ENCODE measurements at places on chromosomes 1 and 21.
A peak's percentile ranks its signal among the peaks of the same experiment; 100 is the strongest.

DNA sequence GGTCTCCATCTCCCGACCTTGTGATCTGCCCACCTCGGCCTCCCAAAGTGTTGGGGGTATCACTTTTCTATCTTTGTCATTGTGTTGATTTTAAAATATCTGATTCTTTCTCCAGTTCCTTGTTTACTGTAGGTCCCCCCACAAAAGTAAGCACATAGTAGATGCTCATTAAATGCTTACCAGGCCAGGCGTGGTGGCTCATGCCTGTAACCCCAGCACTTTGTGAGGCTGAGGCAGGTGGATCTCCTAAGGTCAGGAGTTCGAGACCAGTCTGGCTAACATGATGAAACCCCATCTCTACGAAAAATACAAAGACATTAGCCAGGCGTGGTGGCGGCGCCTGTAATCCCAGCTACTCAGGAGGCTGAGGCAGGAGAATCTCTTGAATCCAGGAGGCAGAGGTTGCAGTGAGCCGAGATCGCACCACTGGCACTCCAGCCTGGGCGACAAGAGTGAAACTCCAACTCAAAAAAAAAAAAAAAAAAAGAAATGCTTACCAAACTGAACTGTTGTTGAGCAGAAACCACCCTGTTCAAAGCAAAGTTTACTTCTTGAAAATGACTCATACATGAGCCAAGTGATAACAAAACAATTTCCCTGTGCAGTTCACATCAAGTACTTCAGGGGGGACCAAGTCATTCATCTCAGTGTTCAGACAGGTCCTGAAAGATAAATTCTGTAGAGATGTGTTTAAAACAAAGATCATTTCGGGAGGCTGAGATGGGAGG is 24.3 kb upstream of the NID1 start:
- no peak for DNase-seq

DNA sequence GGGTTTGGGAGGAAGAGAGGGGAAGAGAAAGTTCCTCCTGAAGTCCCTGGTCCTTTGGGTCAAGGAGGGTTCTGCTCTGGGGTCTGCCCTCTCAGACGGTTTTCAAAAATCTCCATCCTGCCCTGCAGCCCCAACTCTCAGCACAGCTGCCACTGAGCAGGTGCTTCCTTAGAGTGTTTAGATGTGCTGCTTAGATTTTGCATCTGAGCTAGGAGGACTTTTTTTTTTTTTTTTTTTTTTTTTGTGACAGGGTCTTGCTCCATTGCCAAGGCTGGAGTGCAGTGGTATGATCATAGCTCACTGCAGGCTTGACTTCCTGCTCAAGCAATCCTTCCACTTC is 324.9 kb upstream of the POU3F1 start:
- DNase-seq, result no peak

DNA sequence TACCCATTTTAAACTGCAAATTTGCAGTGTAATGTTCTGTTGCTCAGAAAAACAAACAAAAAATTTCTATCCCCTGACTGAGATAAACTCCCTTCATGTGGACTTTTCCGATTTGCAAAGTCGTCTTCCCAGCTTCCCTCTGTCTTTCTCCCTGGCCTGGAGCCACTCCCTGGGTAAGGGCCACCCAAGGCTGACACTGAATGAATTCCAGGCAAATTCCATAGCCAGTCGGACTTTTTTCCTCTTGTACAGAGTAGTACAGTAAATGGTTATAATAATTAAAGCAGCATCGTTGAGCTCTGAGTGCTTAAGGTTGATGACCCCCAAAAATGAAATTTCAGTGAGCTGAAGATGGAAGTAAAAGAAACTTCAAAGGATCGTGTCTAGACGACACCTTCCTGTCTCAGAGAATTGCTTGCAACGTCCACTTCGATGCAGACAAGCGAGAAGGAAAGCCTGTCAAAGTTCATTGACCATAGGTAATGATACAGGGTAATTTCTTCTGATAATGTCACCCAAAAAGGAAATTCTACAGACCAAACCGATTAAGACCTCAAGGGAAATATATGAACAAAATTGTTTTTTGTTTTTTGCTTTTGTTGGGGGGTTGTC is 33.6 kb upstream of the LHX8 start:
- no peak for DNase-seq

- no peak for DNase-seq
These were observed 140.5 kb upstream of the MAP1LC3C start for GRCh38 chr1:242139442-242139841.

DNA sequence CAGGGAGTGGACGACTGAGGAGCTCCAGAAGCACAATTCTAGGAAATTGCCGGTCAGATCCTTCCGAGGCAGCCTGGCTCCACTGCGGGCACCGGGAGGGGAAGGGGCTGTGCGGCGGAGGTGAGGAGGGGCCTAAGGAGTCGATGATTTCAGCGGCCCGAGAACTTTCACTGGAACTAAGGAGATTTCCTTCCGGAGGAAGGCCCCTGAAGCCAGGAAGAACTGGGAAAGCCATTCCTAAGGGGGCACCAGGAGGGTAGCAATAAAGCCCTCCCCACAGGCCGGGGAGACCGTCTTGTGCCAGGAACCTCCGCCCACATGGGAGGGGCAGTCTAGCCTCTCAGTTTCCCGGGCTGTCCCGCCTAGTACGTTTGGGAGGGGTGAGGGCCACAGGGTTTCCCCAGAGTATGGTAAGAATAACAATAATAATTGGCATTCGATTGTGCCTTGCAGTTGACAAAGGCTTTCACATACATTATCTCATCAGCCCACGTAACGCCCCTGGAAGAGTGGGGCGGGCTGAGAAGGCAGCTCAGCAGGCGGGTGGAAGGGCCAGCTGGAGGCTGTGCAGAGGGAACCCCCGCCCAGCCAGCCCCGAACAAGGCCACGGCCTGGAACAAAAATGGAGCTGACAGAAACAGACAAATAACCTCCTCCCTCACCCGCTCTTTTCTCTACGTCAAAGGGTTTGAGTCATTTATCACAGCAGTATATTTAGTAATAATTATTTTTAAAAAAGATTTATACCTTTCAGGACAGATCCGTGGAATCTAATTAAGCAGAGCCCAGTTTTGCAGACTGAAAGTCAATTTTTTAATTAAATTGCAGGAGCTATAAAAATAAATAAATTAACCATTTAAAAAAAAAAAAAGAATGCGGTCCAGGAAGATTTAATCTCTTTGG is 19.8 kb downstream of the NPR1 start:
- DNase-seq, result no peak

DNA sequence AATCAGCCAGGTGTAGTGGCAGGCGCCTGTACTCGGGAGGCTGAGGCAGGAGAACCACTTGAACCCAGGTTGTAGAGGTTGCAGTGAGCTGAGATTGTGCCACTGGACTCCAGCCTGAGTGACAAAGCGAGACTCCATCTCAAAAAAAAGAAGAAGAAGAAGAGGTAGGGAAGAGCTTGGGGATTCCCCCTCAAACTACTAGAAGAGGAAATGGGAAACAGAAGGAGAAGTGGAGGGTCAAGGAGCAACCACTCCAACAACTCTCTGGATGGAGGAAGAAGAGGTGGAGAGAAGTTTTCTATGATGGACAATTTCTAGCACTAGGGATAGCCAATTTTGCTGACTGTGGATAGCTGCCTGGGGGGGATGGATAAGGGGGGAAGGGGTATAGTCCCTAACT is 14.9 kb upstream of the SLAMF9 start:
- no peak for DNase-seq

DNA sequence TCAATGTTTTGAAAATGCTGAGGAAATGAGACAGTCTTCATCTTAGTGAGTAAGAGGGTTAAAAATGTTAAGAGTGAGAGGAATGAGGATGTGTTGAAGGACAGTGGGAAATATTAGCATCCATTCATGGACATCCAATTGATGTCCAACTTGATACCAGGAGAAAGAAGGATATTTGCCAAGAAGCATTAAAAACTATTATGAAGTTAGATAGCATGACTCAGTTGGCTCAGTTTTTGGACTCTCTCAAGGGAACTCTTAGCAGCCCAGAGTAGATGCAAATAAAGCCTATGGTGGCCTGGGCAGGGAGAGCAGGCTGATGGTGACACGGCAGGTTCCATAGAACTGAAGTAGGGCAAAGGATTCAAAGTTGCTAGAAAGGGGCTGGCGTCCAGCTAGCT is 171.0 kb downstream of the ZZZ3 start:
- no peak for DNase-seq

- peak; percentile 41 for DNase-seq
These were observed 562 bp downstream of the MAP7D1 start for GRCh38 chr1:36156329-36157114.

DNA sequence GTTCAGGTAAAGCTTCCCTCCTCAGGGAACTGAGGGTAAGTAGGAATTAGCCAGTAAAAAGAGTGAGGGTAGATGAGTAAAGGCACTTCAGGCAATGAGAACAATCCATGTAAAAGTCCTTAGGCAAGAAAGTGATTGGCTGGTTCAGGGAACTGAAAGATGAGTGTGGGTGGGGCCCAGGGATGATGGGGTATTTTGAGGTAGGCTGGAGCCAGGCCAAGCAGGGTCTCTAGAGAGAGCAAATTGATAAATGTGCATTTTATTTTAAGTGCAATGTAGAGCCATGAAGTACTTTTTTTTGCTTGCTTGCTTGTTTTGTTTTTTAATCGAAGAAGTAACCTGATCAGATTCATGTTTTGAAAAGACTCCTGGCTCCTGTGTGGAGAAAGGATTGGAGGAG is 26.5 kb downstream of the OSBPL9 start:
- DNase-seq, result no peak

GRCh38 chr1:206575165-206575893 is 36.9 kb downstream of the EIF2D start:
- DNase-seq, result no peak

- no peak for DNase-seq
These were observed 1.5 kb downstream of the CCN1 start for GRCh38 chr1:85581802-85582686.
